ENCODE measurements at places on chromosomes 6 and 20.

- DNase-seq: peak; percentile 8
Observed at GRCh38 chr6:52375780-52376556, 14.0 kb downstream of the PAQR8 start.

GRCh38 chr6:68572975-68573374 lies 62.1 kb upstream of the ADGRB3 start:
- DNase-seq: no peak

DNA sequence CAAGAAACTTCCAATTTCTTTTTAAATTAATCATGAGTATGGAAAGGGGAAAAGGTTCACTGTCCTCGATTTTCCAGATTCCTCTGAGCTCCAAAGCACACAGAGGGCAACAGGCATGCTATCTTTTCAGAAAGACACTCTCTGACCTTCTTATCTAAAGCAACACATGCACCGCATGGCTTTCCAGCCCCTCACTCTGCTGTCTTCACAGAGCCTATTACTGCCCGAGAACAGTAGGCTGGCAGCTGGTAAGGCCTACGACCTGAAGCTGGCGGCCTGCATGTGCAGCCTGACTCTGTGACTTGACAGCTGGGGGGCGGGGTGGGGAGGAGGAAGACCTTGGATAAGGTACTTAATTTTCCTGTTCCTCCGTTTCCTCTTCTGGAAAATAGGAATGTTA lies 86.3 kb downstream of the ELOVL4 start:
- no peak for DNase-seq

DNA sequence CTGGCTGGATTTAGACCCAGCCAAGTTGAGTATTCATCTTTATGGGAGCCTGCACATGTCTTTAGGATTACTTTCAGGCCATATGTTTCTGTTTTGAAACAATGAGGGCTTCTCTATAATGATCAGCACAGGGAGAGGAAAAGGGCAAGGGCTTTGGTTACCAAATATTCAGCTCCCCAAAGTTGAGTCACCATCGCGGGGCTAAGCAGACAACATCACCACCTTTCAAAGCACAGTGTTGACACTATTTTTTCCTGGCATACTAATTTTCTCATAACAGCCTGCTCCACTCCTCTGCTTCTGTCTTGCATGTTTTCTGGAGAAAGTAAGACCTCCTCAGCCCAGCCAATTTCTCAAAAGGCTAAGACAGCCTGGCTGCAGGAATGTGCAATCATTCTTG lies 4.9 kb downstream of the SCML4 start:
- DNase-seq: peak; percentile 20

DNA sequence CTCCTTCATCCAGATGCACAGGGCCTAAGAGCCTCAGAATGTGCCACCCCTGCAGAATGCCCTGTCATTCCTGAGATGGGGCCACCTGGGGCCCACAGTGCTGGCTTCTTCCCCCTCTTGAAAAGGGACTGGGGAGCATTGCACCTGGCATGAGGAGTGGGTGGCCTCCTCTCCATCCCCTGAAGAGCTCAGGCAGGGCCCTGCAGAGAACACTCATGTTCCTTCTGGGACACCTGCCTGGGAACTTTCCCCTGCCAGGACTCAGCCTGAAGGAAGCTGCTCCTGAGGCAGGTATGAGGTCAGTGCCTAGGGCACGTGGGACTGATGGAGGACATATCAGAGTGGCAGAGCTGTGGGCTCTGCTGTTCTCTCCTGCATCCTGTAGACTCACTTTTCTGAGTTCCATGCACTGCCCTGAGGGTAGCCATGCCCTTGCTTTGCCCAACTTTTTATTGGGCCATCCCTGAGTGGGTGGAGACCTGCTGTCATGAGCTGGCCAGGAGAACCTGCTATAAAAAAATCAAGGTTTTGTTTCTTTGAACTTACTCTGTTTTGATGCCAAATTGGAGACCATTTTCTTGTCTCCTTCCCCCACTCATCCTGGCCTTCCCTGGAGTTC lies 19.5 kb downstream of the CCDC167 start:
- DNase-seq: no peak

GRCh38 chr6:134307870-134308269 lies 10.0 kb downstream of the SGK1 start:
- DNase-seq: no peak

DNA sequence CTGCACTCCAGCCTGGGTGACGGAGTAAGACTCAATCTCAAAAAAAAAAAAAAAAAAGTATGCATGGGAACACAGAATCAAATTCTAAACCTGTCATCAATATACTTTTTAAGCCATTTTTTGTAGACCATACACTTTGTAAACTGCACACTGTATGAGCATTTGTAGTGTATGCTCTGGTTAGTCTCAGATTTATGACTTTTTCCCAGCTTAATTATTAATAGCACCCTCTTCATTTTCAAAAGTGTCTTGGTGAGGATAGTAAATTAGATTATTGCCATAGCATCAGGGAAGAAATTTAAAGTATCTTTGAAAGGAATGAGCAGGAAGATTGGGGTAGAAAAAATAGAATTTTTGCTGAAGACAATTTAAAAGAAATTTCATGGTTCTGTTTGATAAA lies 330.8 kb upstream of the RSPO3 start:
- DNase-seq: no peak

DNA sequence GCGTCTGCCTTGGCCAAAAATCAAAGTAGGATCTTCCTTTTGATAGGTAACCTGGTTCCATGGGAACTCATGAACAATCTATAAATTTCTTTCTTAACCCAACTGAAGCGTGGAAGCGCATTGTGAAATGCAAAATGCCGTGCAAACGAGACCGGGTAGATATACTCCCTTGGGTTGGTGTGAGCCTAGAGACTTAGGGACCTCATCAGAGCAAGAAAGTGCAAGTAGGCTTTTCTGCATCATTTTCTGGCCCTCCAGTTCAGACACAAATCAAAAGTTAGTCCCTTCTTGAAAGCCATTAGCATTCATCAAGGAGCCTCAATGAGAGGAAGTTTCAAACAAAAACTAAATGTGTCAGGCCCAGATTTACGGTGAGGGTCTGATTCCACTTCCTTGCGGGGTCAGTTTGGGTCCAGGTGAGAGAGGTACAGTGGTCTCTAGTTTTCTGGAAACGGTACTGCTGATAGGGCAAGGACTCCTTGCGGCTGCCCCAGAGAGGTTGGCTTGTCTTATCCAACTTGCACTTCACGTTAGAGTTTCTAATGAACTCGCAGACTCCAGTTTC lies 5.3 kb upstream of the ZNF184 start:
- no peak for DNase-seq

GRCh38 chr6:74066168-74066871 lies 370.3 kb downstream of the CD109 start:
- no peak for DNase-seq

DNA sequence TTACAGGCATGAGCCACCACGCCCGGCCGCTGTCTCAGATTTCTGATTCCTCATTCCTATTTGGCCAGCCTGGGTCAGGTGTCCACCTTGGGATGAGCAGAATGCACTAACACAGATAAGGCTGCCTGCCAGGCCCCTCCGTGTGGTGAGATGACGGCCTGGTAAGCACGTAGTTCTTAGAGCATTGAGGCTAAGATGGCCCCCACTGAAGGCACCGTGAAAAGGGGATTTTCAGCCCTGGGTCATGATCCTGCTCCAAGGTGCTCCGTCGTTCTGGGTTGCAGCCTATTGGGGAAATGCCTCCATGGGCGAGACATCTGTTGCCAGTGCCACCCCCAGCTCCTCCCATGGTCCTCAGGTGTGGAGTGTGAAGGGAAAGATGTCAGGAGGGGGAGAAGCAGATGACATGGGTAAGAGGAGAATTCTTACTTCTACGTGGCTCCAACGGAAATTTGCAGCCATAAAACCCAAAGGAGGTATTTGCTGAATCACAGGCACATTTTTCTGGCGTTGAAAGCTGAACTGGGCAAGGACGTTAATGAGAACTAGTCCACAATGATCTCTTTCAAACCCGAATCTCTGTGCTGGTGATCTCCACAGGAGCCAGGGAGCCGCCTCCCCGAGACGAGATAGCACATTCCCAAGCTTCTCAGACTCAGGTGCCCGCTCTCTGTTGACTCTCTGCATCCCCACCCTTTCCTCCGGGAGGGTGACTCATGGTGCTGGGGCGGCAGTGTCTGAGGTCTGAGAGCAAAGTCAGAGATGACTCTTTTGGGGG lies 34.0 kb upstream of the BMP6 start:
- no peak for DNase-seq

GRCh38 chr20:20635006-20635405 lies 77.4 kb downstream of the RALGAPA2 start:
- no peak for DNase-seq

DNA sequence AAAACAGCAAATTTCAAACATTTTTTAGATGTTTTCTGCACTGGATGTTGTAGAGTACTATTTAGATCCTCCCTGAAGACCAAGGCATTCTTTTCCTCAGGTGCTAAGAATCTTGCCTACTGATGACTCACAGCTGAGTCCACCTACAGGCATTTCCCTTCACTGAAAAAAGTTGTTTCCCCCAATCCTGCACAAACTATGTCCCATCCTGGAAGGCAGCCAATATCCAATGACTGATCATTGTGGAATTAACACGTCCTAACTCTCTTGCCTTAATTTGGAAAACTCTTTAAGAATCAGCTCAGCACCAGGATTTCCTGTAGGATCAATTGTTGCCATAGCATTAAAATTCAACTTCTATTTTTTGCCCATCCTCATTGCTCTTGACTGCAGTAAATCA lies 268.4 kb upstream of the IRAK1BP1 start:
- DNase-seq: no peak

- no peak for DNase-seq
Observed at GRCh38 chr6:109229536-109229935, 134.2 kb downstream of the CEP57L1 start.

- no peak for DNase-seq
Observed at GRCh38 chr20:5145365-5146098, 18.7 kb downstream of the CDS2 start.

DNA sequence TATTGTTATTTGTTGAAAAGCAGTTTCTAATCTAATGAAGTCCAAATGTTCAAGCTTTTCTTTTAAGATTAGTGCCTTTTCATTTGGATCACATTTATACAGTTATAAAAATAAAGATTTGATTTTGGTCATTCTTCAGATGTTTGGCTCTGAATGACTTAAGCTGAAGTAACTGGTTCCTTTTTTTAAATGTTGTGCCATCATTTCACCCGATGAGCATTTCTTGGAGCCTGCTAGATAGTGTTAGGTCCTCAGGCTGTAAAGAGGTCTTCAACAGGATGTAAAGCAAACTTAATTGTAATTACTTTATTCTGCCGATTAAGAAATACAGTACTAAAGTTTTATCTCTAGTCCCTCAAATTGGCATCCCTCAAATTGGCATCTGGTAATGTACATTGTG lies 41.2 kb upstream of the ASIP start:
- no peak for DNase-seq

DNA sequence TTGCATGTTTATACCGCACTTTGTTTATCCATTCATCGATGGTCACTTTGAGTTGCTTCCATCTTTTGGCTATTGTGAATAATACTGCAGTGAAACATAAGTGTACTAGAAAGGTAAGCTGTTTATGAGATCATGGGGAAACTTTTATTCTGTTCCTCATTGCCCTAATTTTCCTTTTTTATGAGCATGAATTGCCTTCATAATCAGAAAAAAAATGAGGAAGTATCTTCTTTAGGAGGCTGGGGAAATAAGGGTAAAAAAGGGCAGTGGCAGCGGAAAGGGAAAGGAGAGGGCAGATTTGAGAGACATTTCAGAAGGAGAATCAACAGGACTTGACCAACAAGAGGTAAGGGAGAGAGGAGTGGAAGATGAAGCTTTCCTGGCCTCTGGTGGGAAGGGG lies 14.3 kb upstream of the SERINC3 start:
- no peak for DNase-seq

DNA sequence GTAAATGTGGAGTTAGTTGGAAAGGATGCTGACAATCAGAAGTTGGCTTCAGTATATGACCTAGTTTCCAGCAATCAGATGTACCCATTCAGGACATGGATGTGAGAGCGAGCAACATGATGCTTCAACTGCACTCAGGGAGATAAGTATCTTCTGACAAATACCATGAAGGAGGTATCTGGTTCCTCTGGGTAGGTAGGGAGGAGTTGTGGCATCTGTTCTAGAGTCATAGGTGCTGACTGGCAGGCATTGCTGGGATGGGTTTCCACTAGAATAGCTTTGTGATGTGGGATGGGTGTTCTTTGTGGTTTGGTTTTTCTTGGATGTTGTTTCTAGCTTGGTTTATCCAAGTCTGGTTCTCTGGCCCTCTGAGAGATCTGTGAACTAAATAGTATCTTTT lies 3.9 kb upstream of the REV3L start:
- no peak for DNase-seq

DNA sequence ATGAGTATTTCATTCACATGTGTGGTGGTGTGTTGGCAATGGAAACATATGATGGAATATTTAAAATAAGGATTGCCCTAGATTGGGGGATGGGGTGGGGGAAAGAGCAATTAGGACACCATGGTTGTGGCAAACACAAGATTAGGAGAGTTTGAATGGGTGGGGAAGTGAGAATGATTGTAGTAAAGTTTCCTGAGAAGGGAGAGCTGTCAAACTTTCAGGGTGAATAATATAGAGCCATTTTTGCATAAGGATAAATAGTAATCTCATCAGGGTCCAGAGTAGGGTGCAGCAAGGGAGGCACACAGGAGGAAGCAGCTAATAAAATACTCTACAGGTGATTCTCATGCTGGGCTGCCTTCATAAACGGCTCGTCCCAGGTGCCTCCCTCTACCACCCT lies 294.9 kb upstream of the MARCKS start:
- no peak for DNase-seq

DNA sequence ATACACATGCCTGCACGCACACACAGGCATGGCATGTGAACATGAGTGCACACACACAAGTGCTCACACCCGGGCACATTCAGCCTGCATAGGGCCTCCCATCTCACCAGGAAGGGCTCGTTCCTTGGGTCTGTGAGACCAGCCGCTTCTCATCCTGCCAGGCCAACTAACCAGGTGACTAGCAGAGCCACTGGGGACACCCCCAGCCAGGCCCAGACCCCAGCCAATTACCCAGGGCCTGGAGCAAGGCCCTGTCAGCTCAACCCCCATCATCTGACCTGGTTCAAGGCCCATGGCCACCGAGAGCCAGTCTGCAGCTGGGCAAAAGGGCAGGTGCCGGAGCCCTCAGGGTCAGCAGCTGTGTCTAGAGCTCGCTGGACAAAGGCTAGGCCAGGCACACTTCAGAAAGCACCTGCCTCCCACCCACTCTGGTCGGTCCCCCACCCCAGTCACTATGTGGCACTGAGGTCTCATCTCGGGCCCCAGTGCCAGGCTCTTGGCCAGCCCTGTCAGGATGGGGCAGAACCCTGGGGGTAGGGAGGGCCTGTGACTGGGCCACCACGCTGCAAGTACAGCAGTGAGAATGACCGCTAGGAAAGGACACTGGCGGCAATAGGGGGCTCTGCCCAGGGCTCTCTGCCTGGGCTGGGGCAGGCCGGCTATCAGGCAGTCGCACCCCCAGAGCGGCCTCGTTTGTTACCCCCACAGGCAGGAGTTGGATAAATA lies 26.8 kb upstream of the MRGBP start:
- no peak for DNase-seq

- DNase-seq: no peak
Observed at GRCh38 chr20:42134265-42135098, 516.3 kb upstream of the CHD6 start.

GRCh38 chr6:30258204-30258603 lies 45.0 kb upstream of the TRIM26 start:
- no peak for DNase-seq

Data from activated naive CD4-positive, alpha-beta T cell (primary cell).